ENCODE measurements at places on chromosomes 2 and 18.

DNA sequence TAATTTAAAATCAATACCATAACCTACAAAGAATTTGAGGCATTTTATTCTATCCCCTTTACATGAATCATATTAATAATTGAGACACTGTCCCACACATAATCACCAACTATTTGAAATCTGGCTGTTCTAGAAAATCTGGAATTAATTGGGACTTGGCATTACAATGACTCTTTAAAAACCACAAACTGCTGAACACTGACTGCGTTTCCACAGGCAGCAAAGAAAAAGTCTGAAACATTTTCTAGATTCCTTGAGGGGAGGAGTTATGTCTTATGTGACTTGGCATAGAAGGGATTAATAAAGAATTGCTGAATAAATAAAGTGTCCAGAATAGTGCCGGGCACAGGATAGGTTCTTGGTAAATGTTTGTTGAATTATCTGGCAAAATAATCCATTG, 61.4 kb downstream of the GPR39 start:
- DNase-seq: no peak

DNA sequence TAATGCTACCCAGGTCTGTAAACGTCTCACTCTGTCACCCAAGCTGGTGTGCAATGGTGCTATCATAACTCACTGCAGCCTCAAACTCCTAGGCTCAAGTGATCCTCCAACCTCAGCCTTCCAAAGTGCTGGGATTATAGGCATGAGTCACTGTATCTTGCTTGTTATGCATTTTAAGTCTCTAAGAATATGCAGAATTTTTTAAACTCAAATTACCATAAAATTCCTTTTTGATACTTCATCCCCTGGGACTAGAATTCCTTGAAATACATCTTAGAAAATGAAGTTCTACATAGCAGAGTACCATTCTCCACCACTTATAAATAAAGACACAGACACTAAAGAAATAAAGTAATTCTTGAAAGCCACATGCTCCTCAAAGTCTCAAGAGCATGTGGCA, 30.2 kb upstream of the LRATD1 start:
- no peak for DNase-seq

DNA sequence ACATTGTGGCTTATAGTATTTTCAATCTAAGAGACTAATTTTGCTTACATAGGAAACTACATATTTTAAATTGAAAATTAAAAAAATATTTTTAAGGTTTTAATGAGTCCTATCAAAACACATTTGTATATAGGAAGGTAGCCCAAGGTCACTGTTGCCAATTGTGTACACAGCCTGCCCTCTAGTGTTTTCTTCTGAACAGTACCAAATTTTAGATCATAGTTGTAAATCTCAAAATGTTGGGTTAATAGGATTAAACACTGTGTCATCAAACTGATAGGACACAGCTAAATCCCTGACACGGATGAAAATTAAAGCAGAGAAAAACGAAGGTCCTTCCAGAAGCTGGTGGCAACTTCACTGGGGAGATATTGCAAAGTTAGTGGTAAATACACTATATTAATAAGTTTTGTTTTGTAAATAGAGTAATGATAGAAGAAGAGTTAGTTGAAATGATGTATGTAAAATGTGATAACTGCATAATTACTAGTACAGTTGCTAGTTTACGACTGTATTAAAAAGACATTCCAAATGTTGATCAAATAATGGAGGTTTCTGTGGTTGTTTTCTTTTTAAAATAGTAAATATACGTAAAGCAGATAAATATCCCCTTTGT, 19.7 kb downstream of the CLUL1 start:
- no peak for DNase-seq

DNA sequence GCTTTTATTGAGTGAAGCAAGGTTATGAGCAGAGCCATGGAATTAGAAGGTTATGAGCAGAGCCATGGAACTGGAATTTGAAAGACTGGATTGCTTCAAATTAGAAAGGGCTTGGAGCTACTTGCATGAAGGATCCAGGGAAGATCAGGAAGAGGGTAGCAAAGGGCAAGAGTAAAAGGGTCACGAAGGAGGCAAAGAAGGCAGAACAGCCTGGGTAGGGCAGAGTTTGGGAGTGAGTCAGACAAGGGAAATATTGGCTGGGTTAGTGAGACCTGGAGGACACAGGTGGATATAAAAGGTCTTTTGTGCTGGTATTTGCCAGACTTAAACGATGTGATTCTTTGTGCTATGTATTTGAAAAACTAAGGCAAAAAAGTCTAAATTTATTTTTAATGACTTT, 65.0 kb downstream of the SEMA4F start:
- DNase-seq: no peak

DNA sequence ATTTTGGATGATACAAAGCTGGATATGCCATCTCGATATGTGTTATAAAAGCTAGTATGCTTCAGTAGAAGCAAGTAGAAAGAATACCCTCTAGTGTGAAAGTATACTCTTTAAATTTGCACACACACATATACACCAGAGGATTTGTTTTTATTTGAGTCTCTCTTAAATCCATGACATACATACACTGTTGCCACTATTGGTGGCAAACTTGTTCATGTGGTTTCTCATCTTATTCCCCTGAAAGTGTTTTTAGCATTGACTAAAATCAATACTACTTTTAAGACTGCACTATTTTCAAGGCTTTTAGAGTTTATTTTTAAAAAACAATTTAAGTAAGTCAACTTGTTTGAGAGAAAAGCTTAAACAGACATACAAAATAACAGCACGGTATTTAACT, 137.4 kb downstream of the IKZF2 start:
- no peak for DNase-seq

GRCh38 chr18:8661754-8662559, 43.4 kb upstream of the MTCL1 start:
- DNase-seq: no peak

DNA sequence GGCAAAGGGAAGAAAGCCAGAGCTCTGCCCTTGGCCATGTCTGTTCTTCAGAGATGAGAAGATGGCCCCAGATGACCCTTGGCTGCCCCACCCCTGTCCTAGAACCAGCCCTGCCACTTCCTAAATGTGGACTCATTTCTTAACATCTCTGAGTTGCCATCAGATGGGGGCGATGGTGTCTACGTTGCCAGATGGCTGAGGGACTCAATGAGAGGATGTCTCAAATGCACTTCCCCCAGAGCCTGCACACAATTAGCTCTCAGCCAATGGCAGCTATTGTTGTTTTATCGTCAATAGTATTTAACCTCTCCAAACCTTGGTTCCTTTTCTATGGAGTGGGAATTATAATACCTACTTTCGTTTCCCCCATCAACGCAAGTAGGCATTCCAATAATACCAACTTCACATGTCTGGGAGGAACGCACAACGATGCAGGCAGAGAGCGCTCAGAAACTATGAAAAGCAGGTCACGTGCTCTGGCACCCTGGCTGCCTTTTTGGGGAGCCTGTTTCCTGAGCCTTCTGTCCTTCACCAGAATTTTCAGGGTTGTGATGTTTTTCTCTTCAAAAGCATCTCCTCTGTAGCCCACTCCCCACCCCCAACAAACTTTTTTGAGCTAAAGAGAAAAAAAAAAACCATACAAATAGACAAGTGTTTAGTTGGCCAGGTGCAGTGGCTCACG, 100.3 kb downstream of the MCFD2 start:
- no peak for DNase-seq

DNA sequence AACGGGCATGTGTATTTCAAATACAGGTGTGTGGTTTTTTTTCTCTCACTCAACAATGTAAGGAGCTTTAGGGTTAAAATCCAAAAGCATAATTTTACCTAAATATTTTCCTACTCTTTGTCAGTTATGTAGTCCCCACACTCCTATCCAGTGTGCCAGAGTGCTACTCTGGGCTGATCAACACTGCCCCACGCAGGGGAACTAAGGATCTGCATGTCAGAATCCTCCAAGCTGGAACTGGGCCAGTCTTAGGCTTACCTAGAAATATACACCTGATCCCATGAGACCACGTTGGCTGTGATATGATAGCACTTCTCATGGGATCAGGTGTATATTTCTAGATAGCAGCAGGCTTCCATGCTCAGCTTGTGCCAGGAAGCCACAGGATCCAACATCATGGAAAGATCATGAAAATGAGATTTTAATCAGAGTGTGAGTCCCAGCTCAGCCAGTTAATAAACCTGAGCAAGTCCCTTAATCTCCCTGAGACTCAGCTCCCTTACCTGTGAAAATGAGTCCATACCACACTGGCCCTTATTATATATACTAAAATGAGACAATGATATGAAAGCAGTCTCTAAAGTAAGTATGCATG, 29.7 kb downstream of the CCDC141 start:
- DNase-seq: peak; percentile 0

- peak; percentile 12 for DNase-seq
These were observed 219.6 kb downstream of the TSN start for GRCh38 chr2:121974897-121975661.

DNA sequence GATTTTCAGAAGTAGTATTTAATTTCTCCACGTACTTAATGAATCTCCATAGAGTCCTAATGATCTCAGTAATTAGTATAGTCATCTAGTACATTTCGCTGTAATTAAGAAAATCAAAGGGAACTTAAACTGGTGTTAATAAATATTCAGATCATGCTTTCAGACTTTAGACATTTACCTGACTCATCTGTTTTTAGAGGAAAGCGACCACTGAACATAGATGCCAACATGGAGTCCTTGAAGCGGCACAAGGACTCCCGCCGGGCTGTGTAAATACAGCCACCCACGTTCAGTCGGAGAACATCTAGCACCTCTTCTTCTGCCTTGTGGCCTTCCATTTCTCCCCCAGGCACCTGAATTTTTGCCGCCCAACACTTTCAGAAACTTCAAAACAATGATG, 3.2 kb downstream of the KCTD18 start:
- no peak for DNase-seq

DNA sequence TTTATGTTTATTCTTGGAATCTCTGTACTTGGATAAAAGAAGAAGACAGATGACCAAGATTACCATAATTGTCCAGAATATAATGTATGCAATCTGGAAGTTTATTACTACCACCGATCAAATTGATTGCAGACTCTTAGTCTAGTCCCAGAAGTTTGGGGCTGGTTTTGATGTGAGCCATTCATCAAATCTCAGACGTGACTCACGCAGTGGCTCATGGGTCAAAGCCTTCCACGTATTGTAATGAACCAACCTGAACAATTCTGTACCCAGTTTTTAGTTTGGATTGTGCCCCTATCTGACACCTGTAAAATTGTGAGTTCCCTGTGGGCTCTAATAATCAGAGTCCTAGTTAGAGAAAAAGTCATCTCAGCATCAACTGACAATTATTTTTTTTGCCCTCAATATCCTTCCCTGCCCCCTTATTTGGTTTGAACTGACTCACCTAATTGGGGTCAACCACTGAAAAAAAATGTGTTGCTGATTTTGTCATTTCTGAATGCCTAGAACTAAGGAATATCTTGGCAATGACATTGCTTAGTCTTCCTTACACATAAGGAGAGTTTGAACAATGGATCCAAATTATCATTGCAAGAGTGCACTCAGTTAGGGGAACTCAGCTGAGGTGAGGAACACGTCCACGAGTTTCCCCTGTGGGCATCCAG, 219.5 kb upstream of the NRP2 start:
- DNase-seq: no peak

- DNase-seq: no peak
These were observed 10.3 kb upstream of the NT5C1B start for GRCh38 chr2:18599509-18600254.

DNA sequence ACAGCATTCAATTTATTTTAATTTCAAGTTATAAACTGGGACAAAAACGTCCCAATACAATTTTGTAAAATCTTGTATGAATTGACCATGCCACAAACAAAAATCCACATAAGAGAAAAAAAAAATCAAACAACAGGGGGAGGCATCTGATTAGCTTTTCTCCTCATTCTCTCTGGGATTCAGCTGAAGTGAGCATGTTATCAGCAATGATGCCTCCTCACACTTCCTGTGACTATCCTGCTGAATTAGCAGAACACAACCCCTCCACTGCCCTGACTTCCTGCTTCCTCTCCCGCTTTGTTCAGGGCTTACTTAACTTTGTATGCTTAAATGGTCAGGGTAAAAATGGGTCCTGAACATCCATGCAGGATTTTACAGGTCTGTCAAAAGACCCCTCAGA, 132.2 kb upstream of the ITGB6 start:
- no peak for DNase-seq

DNA sequence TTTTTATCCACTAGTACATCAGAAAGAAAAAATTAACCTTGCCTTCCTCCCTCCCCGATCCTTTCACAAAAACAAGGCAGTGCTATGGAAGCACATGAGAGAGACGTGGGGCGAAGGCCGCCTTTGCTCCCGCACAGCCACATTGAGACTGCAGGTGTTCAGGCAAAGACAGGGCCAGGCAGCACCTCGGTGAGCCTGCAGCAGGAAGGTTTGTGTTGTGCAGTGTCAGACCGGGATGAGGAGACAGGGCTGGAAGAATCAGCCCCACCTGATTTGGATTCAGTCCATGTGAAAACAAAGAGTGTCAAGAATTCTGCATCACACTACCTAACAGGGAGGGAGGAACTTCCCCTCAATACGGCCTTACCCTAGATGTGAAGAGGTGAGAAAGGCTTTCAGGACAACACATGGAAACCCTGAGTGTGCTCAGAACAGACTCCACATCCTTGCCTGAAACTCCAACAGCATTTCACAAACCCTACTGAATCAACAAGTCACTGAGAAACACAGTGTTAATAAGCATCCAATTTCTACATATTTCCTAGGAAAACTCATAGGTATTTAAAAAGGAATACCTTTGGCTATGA, 59.6 kb downstream of the HDAC4 start:
- no peak for DNase-seq

GRCh38 chr2:241858206-241859016, at the start of gene PDCD1:
Gene PDCD1, minus strand, starts transcription at chr2:241858894. Its CDS starts 56 bp downstream, at chr2:241858838.
- peak; percentile 72 for DNase-seq

GRCh38 chr2:217959723-217960122, 43.1 kb downstream of the TNS1 start:
- no peak for DNase-seq

- DNase-seq: no peak
These were observed 3.1 kb upstream of the DCTN1 start for GRCh38 chr2:74383254-74383653.

- DNase-seq: peak; percentile 62
These were observed 114.5 kb downstream of the METTL8 start for GRCh38 chr2:171319164-171319810.

DNA sequence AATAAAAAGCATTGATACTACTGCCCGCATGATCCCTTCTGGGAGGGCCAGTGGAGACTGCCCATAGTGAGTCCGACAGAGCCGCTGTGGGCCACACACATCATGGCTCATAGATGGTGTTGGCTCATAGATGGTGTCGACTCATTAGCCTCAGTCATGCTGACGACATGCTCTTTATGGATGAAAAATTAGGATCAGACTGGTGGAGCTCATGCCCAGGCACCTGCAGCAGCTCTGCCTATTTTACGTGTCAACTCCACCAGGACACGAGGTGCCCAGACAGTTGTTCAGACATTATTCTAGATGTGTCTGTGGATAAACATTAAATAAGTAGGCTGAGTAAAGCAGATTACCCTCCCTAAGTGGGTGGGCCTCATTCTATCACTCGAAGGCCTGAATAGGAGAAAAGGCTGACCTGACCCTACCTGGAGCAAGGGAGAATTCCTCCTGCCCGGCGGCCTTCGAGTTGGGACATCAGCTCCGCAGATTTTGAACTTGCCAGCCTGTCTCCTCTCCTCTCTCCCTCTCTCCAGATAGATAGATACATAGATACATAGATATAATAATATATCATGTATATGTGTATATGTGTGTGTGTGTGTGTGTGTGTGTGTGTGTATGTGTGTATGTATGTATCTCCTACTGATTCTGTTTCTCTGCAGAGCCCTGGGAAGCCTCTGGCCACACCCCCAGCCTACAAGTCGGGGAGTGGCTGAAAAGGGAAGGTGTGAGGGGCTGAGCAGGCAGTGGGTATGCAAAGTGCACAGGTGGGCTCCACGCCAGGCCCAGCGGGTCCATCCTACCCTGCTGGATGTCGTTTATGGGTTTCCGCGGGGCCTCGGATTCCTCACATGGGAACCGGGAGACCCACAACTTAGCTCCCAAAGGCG, 13.6 kb upstream of the TEX51 start:
- DNase-seq: no peak

Measured in stimulated activated naive CD4-positive, alpha-beta T cell treated with Interleukin-2 at 50 U/mL for 16 hours (primary cell).